Omental fat pad (tissue), 4 donors: ENCODE measurements at places on chromosomes 3 and 15.

DNA sequence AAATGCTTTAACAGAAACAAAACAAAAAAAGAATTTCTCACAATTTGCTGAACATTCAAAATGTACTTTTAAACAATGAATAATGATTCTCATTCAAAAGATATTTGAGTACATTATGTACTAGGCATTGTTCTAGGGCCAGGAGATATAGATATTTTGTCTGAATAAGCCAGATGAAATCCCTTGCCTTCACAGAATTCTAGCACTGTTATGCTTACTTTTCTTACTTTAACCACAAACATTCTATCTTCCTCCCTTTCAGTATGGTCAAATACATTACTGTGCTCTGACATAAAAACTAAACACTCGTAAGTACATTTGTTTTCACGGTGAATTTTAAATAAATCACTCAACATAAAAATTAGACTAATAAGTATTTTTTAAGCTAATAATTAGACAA, 116.7 kb downstream of the ADAM10 start:
- no peak for DNase-seq

DNA sequence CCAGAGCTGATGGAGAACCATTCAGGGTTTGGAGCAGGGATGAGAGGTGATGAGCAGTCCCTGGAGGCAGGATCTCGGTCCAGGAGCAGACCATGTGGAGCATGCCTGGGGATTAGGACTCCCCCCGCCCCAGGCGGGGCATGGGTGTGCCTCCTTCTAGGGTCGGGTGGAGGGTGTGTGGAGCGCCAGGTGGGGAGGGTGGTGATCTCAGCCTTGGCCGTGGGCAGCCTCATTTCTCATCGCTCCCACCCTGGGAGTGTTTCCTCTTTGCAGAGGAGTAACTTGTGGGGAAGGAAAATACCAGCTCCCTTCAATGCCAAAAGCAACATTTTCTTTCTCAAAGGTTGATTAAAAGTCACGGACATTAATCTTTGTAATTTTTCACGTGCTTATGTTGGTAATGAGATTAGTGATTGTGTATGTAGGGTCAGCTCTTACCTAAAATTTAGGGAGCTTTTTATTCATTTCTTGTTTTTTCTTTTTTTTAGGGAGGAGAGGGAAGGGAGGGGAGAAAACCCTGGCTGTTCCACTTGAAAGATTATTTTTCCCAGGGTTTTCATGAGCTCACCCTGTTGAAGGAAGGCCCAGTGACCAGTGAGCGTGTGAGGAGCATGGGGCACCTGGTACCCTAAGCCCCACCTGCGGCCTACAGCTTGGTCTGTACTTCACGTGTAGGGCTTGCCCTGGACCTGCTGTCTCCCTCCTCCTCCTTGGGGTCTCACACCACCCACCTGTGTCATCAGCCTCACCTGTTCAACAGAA, 11.0 kb downstream of the FBLN2 start:
- no peak for DNase-seq

DNA sequence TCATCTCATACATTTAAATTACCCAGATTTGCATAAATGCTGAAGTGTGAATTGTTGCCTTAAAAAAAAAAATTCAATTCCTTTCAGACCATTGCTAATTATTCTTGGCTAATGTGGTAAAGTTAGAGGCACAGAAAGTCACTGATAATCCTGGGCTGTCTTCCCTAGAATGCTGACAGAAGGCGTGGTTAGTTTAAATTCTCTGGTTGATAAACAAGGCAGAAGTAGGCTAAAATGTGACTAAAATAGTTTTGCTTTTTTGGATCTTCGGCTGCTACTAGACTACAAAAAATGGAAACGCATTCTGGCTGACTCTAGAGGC, 193.7 kb downstream of the OTOL1 start:
- no peak for DNase-seq

- no peak for DNase-seq
Observed at GRCh38 chr3:167918008-167918596, 177.6 kb downstream of the GOLIM4 start.

DNA sequence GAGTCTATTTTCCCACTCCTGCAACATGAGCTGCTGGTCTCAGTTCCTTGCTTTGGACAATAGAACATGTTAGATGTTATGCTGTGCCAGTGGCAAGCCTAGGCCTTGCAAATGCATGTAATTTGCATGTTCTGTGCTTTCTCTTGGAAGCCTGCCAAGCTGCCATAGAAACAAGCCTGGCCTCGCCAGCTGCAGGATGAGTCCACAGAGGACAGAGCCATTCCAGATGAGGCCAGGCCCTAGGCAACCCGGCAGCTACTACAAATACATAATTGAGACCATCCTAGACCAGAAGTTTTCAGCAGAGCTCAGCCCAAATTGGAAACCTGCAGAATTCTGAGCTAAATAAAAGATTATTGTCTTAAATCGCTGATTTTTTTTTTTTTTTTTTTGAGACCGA, 39.6 kb downstream of the TRIM69 start:
- DNase-seq = no peak

- DNase-seq = no peak
Observed at GRCh38 chr15:48392356-48392755, 61.1 kb downstream of the DUT start.

GRCh38 chr3:27596334-27596841, 112.2 kb upstream of the SLC4A7 start:
- no peak for DNase-seq

DNA sequence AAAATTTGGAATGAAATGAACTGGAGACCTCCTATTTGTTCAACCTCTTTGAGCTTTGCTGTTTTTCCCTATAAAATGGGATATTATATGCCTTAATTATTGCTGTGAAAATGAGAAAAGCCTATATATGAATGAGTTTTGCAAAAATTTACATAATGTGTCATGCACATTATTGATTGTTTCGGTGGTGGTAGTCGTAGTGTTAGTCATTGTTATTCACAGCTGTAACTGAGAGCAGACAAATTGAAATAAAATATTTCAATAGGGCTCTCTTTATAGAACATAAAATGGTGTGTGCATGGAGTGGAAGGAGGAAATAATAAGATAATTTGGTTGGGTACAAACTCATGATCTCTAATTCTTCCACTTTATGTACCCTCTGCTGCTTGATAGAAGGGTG, 153.7 kb upstream of the GADL1 start:
- no peak for DNase-seq

GRCh38 chr3:19046440-19046839, 101.9 kb upstream of the KCNH8 start:
- no peak for DNase-seq

- DNase-seq = no peak
Observed at GRCh38 chr3:74532446-74532845, 82.0 kb downstream of the CNTN3 start.

DNA sequence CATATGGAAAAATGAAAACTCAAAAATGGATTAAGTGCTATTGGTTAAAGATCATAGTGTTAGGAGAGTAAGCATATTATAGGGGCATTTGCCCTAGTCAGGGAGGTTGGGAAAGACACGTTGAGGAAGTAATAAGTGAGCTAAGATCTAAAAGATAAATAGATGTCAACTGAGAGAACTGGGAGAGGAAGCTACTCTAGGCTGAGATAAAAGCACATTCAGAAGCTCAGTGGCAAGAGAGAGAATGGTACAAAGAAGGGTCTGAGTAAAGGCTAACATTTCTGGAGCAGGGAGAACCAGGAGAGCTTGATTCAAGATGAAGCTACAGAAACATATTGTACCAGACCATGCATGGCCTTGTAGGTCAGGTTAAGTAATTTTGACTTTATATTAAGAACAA, 63.9 kb downstream of the TRPC1 start:
- DNase-seq = no peak

DNA sequence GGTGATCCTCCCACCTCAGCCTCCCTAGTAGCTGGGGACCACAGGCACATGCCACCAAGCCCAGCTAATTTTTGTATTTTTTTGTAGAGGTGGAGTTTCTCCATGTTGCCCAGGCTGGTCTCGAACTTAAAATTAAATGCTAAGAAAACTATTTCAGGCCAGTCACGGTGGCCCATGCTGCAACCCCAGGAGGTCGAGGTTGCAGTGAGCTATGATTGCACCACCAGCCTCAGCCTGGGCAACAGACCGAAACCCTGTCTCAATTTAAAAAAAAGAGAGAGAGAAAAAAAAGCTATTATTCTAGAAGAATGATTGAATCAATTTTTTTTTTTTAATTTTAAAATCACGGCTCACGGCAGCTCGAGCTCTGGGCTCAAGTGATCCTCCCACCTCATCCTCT, 4.7 kb downstream of the SLC51A start:
- no peak for DNase-seq

- DNase-seq = no peak
Observed at GRCh38 chr3:22284559-22284958, 533.5 kb upstream of the ZNF385D start.

- DNase-seq = no peak
Observed at GRCh38 chr3:31370380-31370666, 162.4 kb upstream of the STT3B start.

GRCh38 chr3:120673116-120673515, 8.9 kb downstream of the HGD start:
- no peak for DNase-seq

DNA sequence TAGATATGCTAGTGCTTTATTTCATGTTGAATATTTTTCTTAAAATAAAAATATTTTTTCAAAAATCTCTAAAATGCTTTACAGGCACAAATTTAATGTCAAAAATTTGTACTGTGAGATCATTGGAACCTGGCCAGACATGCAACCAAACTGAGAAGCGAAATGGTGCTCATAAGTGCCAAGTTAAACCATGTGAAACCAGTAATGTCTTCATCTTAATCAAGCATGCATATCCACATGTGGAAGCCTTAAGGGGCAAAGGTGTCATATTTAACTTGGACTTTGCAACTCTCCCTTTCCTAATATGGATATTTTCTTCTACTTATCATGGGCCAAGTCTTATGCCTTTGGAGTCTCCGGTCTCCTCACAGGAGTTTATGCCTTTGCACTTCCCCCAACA, 208.9 kb upstream of the COL8A1 start:
- DNase-seq = no peak

GRCh38 chr3:3038201-3038991, 71.8 kb downstream of the IL5RA start:
- no peak for DNase-seq

DNA sequence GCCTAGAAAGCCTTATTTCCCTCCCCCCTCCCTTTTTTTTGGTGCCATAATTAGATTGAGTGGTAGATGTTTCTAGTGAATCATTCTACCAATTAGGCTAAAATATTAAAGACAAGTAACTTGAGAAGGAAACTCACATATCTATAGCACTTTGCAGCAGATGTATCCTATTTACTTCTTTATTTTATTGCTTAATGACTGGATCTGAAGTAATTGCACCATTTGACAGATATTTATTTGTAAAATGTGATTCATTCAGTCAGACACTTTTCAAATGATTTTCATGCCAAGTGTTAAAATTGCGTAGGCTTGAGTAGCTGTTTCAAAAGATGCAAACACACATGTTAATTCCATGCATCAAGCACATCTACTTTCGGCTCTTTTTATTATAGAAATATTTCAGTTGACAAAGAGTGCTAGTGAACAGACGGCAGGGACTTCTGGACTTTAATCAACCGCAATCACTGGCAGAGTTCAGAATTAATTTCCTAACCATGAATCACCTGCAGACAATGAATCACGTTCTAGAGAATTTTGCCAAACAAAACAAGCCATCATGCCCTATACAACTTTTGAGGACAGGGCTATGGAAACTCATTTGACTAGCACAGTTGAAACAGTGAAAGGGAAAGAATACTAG, 636.8 kb downstream of the MECOM start:
- no peak for DNase-seq

- DNase-seq = no peak
Observed at GRCh38 chr15:97319291-97319690, 641.2 kb upstream of the ARRDC4 start.

DNA sequence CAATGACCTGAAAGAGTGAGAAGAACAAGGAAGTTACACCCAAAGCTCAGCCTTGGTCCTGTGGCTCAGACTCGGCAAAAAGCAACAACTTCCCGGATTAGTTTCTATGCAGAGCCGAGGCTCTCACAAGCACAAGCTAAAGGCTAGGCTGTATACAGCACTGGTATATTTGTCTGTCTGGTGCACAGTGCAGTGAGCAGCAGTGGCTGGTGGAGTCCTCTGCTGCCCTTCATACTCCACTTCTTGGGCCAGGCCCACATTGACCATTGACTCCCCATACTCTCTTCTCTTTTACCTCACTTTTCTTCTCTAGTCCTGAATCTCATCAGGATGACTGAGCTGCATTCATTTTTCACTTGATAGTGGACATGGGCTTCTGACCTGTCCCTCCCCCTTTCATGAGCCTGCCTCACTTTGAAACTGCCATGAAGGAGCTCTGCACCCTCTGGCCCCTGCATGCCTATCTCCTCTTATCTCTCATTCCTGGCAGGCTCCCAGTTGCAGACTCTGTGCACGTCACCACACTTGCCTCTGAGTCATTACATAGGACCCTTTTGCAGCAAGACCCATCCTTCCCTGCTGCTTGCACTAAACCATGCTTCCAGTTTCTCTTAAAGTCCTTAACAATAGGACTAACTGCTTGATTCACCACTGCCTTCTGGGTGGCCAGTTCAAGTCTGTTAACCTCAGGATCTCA, 379.3 kb downstream of the NTRK3 start:
- no peak for DNase-seq

- no peak for DNase-seq
Observed at GRCh38 chr15:91384189-91384730, 284.2 kb downstream of the SV2B start.

GRCh38 chr15:49187549-49188245, 17.6 kb downstream of the GALK2 start:
- DNase-seq = no peak

DNA sequence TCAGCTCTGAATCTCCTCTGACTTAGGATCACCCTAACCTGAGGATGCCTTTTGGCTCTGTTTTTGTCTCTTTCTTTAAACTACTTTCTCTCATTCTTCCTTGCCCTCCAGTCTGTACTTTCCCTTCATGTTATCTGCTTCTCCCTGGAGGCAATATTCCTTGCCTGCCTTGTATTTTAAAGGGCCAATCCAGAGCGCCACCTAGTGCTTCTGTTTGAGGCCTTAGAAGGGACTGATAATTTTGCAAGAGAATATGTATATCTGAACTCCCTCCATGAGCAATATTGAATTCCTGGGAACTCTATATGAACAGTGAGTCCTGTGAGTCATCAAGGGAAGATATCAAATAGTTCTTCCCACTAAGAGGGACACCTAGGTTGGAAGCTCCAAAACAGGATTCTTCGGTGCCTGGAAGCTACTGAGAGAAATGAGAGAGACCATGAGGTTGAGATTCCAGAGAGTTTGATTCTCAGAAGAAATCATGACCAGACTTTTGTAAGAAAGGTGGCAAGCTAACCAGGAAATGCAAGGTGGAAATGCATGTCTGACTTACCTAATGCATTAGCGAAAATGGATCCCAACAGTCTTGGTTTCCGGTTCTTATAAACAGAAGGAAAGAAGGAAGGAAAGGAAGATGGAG, 203.8 kb upstream of the CD96 start:
- DNase-seq = no peak

- DNase-seq = no peak
Observed at GRCh38 chr15:100781061-100781960, 98.3 kb upstream of the ALDH1A3 start.

GRCh38 chr3:107112356-107112755, 264.9 kb upstream of the CCDC54 start:
- DNase-seq = no peak

- no peak for DNase-seq
Observed at GRCh38 chr15:71748293-71748718, 62.0 kb upstream of the NR2E3 start.
